Stimulated activated naive CD4-positive, alpha-beta T cell (primary cell): ENCODE measurements at places on chromosomes 6 and 20.

GRCh38 chr20:35515949-35516645 lies 13.4 kb downstream of the C20orf173 start:
- no peak for DNase-seq

- no peak for DNase-seq
Measured at GRCh38 chr6:44540881-44541280, 153.4 kb downstream of the CDC5L start.

DNA sequence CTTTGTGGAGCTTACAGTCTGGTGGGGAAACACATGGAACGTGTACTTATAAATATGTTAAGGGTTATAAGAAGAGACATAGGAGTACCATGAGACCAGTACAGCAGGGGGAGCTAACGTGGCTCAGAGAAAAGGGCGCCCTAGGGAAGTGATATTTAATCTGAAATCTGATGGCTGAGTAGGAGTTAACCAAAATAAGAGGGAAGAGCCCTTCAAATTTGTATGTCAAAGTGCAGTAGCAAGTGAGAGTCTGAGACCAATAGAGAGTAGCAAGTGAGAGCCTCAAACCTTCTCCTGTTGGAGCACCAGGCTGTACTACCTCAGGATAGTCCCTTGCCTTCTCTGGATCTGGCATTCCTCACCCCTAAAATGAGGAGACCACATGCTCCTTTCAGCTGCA lies 6.1 kb upstream of the PKIG start:
- DNase-seq = no peak

DNA sequence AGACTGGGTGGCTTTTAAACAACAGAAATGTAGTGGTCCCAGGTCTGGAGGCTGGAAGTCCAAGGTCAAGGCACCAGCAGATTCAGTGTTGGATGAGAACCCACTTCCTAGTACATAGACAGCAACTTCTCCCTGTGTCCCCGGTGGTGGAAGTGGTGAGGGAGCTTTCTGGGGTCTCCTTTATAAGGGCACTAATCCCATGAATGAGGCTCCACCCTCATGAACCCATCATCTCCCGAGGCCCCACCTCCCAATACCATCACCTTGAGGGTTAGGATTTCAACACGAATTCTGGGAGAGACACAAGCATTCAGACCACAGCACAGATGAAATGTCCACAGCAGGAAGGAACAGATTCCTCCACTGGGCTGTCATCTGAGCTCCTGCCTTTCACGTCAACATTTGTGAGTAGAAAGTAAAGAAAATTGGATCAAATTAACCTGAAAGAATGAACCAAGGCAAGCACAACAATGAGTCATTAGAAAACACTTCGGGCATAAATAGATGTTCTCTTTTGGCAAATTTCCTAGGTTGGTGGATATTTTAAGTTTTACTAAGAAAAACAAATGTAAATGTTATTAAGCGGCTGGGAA lies 130.7 kb downstream of the RNASET2 start:
- no peak for DNase-seq

- no peak for DNase-seq
Measured at GRCh38 chr20:62959101-62959971, 6.8 kb downstream of the SLC17A9 start.

DNA sequence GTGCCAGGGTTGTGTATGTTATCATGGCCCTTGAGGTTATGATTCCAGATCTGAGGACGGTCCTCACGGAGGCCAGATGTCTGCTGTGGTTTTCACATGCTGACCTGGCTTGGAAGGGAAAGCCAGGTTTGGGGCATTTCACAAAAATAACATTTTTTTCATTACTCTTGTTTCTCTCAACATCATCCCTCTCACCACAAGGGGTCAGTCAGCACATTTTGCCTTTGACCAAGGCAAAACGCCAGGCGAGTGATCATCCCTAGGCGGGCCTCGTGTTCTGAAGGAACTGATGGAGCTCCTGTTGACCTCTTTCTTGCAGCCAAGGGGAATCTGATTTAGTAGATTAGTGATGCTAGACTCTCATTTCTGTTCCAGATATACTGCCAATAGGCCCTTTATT lies 133.5 kb downstream of the TBC1D7 start:
- no peak for DNase-seq

DNA sequence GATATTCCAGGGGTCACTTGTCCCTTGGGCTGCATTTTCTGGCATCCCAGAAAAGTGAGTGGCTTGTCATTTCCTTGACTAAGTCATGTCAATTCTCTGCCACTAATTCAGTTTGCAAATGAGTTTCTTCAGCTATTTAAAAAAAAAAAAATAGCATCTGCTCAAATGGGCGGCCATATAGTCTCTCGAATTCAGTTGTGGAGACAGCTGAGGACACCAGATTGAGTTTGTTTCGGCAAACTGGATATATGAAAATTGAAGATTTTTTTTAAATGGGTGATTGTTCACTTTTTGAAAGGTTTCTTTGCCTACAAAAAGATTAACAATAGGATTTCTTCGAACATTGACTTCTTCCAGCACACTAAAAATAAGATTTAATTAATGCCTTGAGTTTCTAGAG lies 96.3 kb upstream of the TIAM2 start:
- DNase-seq = no peak

GRCh38 chr6:148565930-148566663 lies 180.7 kb upstream of the UST start:
- no peak for DNase-seq

GRCh38 chr6:116144605-116145004 lies 18.7 kb upstream of the COL10A1 start:
- no peak for DNase-seq

GRCh38 chr20:29497261-29497671 lies 1760.2 kb upstream of the DEFB115 start:
- DNase-seq = no peak

- DNase-seq = no peak
Measured at GRCh38 chr6:102405860-102406259, 1012.4 kb downstream of the GRIK2 start.

DNA sequence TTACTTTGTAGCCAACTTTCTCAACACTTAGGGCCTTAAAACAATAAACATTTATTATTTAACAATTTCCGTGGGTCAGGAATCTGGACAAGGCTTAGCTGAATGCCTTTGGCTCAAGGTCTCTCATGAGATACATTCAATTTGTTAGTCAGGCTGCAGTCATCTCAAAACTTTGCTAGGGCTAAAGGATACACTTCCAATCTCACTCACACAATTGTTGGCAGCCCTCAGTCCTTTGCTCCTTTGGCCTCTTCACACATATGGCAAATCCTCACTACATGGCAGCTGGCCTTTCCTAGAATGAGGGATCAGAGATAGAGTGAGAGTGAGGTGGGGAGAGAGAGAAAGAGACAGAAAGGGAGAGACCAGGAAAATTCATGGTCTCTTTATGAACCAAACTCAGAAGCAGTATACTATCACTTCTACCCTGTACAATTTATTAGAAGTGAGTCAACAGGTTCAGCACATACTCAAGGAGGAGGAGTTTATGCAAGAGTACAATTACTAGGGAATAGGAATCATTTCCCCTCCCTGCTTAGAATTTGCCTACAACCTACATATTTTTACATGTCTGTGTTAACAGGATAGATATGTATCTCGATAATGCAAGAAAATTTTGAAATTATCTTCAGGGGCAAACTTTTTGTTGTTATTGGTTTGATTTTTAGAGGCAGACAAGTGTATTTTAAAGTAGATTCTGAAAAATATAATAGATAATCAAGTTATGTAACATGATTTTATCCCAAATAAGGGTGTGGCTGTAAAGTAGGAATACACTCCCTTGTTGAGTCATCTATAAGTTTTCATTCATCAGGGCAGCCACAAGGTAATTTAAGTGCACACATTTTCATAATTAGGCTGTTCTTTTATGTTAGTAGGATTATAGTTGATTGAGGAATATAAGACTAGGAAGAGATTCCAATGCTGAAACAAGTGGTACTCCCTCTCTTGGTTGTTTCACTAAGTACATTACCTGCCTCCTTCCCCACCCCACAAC lies 85.9 kb upstream of the HMGCLL1 start:
- DNase-seq = no peak

- DNase-seq = no peak
Measured at GRCh38 chr20:18613553-18613952, 25.7 kb downstream of the DTD1 start.

DNA sequence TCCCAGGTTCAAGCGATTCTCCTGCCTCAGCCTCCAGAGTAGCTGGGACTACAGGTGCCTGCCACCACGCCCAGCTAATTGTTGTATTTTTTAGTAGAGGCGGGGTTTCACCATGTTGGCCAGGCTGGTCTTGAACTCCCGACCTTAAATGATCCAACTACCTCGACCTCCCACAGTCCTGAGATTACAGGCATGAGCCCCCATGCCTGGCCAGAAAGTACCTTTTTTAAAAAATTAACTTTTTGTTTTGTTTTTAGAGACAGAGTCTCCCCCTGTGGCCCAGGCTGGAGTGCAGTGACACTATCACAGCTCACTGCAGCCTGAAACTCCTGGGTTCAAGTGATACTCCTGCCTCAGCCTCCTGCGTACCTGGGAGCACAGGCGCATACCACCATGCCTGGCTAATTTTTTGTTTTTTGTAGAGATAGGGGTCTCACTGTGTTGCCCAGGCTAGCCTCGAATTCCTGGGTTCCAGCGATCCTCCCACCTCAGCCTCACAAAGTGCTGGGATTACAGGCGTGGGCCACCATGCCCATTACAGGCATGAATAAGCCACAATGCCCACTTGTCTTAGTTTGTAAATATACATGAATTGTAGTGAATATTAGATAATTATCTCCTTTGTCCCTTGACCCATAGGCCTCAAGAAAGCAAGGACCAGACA lies 17.4 kb upstream of the EEF1A1 start:
- no peak for DNase-seq

GRCh38 chr20:63014710-63015109 lies 7.9 kb upstream of the BHLHE23 start:
- DNase-seq = no peak

GRCh38 chr6:149267072-149267471 lies 50.4 kb upstream of the TAB2 start:
- DNase-seq = no peak

DNA sequence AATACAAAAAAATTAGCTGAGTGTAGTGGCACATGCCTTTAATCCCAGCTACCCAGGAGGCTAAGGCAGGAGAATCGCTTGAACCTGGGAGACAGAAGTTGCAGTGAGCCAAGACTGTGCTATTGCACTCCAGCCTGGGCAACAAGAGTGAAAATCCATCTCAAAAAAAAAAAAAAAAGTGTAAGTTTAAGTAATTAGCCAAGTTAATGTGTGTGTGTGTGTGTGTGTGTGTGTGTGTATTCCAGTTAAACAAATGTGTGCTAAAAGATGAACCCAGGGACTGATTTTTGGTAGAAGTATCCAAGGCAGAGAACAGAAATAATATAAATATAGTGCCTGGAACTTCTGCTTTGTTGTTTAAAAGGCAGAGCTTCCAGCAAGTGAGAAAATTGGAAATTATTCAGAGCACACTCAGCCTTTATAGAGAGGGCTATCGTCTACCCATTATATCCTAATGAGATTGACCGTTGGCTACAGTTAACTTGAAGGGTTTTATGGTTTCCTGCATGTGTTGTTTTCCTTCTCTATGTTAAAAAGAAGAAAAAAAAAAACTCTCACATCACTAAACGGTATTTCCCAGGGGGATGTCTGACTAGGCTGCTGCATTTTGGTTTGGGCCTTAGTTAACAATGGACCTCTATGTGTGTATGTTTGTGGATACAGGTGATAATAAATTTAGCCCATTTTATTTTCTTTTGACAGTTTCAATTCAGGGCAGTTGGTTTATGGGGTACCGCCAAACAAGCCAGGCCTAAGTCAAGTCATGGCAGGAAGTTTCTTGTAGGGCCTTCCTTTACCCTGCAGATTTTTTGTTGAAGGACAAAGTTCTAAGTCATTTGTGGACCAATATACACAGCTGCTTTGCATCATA lies 9.8 kb downstream of the SOX4 start:
- DNase-seq = no peak

DNA sequence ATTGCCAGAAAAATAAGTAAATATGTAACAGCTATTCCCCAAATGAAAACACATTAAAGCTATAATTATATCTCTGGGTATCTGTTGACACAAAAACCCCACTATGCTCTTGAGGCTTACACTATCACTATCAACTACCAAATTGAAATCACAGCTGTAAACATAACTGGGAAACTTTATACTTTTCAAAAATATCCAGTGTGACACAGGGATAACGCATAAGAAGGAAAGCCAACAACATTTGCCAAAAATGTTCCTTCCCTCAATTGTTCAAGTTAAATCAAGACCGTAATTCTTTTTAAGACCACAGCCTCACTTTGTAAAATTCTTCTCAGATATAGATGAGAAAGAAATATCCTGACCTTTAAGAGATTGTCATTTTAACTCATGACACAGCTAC lies 3.1 kb downstream of the ZHX3 start:
- no peak for DNase-seq

DNA sequence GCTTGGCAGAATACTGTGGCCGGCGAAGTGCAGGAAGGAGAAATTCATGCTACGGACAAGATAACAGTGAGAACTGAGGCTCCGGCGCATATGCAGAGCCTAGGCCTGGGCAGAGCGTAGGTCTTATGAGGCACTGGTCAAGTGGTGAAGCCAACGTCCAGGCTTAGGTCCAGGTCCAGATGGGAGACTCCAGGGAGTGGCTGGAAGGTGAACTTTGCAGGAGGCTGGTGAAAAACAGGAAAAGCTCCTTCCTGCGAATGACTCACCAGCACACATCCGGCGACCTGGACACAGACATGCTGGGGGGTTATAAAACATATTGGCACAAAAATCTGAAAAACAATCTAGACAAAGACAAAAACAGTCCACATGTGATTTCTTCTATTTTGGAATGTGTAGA lies 15.4 kb downstream of the C6orf141 start:
- DNase-seq = no peak

- DNase-seq = no peak
Measured at GRCh38 chr20:61694682-61695081, 371.0 kb downstream of the TAF4 start.

DNA sequence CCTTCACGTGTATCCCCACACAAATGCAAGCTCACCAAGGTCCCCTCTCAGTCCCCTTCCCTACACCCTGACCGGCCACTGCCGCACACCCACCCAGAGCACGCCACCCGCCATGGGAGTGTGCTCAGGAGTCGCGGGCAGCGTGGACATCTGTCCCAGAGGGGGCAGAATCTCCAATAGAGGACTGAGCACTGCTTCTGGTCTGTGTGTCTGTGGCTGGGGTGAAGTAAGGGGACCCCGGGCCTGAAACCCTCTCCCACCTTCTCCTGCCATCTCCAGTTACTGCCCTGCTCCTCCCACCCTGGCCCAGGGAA lies 8.3 kb downstream of the MYL9 start:
- no peak for DNase-seq

GRCh38 chr6:133610227-133610840 lies 278.6 kb upstream of the TCF21 start:
- DNase-seq = no peak

DNA sequence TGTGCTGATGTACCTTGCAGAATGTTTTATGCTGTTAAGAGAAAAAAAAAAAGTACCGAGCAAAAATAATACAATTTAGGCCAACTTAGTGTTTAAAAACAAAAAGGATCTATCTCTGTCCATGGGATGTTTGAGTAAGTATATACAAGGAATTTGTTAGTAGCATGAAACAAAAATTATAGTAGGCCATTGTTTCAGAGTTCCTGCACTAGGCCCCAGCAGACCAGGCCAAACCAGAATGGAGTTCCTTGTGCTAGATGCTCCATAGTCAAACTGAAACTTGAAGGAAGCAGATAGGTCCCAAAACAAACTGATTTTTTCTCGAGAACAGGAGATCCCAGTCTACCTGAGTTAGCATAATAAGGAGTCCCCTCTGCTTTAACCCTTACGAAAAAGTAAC lies 72.5 kb downstream of the SNX9 start:
- no peak for DNase-seq

- no peak for DNase-seq
Measured at GRCh38 chr6:169111203-169111602, 142.4 kb downstream of the THBS2 start.
